Common myeloid progenitor, CD34-positive (primary cell): ENCODE measurements at places on chromosomes 4 and X.

- DNase-seq, result no peak
These were observed 263.9 kb upstream of the CXorf66 start for GRCh38 chrX:140229191-140229590.

GRCh38 chrX:136046295-136047015, 61.2 kb downstream of the SLC9A6 start:
- no peak for DNase-seq

DNA sequence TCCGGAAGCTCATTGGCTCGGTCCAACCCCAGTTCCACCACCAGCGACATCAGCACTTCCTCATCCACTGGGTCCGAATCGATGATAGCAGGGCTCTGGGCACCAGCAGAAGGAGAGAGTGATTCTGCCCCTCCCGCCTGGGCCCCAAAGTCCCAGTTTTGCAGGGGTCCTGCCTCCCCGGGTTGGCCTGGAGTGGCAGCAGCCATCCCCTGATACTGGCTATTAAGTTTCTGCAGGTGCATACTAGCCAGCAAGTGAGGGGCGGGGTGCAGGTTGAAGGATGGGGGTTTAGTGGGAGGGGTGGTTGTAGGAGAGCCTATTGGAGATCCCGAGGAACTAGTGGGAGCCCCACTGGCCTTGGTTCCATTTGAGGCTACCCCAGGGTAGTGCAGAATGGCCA, 3.9 kb downstream of the CITED1 start:
- no peak for DNase-seq

DNA sequence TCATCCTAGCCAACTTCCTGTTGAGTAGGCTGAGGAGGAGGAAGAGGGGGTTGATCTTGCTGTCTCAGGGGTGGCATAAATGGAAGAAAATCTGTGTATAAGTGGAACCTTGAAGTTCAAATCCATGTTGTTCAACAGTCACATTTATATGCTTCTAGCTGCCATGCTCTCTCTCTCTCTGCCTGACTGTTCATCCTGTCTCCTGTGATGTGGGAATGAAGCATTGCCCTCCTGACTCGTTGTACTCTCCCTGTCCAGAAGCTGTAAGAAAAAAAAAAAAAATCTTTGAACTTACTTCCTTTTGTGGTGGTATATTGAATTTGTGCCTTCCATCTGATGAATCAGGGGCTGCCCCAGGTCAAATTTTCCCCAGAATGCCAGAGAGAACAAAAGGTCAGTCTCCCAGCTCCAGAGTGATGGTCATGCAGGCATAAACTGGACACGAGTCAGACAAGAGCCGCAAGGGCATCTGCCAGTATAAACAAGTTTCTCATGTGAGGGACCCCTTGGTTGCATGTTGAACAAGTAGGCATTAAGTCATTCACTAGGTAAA, 257.0 kb downstream of the IDS start:
- DNase-seq, result no peak

DNA sequence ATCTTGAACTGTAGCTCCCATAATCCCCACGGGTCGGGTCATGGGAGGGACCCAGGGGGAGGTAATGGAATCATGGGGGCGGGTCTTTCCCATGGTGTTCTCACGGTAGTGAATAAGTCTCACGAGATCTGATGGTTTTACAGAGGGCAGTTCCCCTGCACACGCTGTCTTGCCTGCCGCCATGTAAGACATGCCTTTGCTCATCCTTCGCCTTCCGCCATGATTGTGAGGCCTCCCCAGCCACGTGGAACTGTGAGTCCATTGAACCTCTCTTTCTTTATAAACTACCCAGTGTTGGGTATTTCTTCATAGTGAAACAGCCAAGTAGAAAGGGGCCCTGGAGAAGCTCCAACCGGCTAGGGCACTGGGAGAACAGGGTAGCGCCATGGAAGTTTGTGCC, 12.3 kb downstream of the CTAG1A start:
- DNase-seq, result no peak
